ENCODE measurements at places on chromosomes 13 and 19.

DNA sequence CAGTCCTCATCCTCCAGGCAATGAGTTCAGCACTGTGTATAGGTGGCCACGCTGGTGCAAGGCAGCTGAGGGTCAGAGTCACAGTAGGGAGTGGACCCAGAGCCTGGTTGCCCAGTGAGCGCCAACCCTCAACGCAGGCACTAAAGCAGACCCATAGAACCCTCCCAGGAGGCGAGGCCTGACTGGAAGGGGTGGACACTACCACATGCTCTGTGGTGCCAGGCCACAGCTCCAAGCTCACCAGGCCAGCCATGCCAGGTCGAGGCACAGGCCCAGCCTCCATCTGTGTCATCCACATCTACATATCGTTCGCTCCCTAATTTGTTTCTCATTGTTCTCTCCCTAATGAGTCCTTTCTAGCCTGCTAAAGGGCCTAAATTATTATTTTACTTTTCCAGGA, 165.8 kb upstream of the GPR12 start:
- DNase-seq, result no peak

DNA sequence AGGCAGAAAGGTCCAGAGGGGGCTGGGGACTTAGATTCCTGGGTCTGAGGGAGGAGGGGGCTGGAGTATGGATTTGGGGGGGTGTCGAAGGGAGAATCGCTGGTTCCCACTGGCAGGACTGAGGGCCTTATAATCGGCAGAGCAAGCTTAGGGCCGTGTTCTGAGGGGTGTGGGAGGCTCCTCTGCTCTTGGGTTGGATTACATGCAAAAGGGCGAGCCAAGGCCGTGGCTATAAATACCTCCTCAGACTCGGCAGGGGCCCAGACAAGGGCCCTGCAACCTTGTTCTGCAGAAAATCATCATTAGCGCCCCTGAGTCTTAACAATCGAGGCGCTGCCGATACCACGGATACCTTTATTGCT, 707 bp upstream of the MAMSTR start:
- no peak for DNase-seq

DNA sequence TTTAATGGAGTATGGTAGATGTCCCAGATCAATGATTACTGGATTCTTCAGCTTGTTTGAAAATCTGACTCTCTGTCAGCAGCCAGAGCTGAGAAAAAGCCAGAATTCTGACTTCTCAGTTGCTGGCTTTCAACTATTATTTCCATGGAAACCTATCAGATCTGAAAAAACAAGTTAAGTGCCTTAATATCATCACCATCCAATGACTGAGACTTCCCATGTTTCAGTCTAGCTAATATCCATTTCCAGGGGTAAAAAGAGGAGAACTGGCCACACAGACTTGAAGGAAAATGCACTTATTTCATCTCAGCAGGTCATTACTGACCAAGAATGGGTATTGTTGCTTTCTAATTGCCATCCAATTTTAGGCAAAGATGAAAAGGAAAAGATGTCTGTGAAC, 75.2 kb downstream of the TNFSF11 start:
- DNase-seq, result no peak

DNA sequence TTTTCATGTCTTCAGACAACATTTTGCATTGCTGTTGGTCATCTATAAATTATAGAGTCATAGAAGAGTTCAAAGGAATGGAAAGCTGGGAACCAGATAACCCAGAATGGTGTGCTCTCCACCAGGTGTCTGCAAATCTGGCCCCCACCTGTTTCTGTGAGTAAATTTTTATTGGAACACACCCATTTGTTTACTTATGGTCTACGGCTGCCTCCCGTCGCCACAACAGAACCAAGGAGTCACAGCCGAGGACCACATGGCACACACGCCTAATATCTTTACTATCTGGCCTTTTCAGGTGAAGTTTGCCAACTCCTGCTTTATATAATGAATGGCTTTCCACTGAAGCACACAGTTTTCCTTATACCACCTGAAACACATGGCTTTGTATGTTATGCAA, 58.2 kb downstream of the EFNB2 start:
- no peak for DNase-seq

- DNase-seq, result no peak
These were observed 1246.5 kb downstream of the UQCRFS1 start for GRCh38 chr19:27966390-27966816.

GRCh38 chr13:62799931-62800436, 1384.3 kb upstream of the PCDH20 start:
- no peak for DNase-seq

DNA sequence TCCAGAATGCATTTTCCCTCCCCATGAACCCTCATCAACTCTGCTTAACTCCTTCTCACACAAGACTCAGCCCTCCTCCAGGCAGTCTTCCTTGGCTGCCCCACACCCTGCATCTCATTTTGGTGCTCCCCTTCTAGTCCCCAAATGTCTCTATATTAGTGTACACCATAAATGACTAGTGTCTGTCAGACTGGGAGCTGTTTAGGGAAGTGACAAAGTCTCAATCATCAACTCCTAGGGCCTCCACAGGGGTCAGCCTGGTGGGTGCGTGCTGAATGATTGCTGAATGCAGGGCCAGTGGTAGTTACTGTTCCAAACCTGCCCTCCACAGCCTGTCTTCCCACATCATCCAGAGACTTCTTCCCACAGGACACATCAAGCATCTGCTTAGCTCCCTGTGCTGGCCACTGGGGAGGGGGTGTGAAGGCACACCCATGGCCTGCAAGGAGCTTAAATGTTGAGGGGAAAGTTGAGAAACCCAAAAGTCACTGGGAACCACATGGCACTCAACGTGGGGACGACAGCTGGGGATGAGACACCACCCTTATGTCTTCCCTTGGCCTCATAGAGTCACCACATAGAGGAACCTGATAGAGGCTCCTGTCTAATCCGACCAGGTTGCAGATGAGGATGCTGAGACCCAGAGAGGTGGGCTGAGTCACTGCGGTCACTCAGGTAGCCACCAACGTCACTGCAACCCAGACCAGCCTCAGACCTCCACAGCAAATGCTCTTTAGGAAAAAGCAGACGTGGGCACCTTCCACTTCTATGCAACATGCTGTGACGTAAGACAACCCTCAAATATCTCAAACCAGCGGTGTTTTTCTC, 79.3 kb upstream of the TM9SF2 start:
- DNase-seq, result no peak

DNA sequence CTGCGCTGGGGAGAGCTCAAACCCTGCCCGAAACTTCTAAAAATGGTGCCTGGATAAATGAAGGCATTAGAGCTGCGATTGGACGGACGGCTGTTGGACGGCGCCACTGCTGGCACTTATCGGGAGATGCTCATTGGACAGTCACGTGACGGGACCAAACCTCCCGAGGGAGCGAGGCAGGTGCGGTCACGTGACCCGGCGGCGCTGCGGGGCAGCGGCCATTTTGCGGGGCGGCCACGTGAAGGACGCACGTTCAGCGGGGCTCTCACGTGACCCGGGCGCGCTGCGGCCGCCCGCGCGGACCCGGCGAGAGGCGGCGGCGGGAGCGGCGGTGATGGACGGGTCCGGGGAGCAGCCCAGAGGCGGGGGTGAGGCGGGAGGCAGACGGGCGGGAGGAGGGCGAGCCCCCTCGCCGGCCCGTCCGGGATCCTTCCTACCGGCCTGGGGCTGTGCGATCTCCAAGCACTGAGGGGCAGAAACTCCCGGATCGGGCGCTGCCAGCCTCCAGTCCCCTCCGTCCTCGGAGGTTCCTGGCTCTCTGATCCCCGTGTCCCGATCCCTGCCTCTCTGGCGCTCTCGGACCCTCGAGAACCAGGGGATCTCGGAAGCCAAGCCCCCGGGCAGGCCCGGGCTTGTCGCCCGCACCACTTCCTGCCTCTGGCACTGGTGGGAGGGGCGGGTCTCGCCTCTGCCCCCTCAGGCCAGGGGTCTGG, at the start of gene BAX:
BAX (plus strand) TSS at position 281 of the 713 bp plus-strand sequence; CDS start at position 335, 54 bp downstream.
- peak; percentile 97 for DNase-seq

DNA sequence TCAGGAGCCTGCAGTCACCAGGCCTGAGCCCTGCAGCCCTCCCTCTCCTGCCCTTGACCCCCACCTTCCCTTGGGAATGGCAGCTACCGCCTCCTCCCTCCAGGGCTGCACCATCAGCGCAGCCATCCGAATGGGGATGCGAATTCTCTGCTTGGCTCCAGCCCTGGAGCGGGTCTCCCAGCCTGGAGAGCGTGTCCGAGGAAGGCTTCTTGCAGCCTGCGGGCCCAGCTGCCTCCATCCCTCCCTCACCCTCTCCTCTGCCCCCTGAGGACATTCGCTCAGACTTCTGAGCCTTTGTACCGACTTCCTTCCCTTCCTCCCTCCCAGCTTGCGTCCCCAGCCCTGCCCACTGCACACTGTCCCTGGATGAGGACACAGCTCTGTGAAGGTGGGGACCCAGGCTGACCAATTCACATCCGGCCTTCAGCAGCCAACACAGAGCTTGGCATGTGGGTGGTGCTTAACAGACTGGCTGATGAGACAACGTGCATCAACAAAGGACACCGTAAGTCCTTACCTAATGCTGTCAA, 6.0 kb upstream of the NKPD1 start:
- no peak for DNase-seq

DNA sequence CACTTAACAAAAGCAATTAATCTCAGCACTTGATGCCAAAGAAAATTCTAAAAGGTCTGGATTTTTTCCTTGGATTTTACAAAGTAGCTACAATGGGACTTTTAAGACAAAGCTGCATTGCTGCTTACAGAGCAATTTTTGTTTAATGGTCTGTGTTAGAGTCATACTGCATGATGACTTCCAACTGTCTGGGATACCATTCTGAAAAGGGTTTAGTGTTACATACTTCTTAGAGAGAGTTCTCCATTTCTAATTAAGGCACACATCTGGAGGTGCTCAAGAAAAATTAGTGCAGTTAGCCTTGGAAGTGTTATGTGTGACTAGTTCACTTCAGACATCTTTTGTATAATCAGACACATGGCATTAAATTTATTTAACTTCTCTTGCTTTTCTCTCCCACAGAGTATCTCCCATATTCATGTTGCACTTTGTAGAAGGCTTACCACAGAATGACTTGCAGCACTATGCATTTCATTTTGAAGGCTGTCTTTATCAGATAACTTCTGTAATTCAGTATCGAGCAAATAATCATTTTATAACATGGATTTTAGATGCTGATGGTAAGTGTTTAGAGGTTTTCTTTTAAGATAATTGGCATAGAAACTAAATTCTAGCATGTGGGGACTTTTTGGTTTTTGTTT, 35.1 kb downstream of the USPL1 start:
- DNase-seq, result no peak

DNA sequence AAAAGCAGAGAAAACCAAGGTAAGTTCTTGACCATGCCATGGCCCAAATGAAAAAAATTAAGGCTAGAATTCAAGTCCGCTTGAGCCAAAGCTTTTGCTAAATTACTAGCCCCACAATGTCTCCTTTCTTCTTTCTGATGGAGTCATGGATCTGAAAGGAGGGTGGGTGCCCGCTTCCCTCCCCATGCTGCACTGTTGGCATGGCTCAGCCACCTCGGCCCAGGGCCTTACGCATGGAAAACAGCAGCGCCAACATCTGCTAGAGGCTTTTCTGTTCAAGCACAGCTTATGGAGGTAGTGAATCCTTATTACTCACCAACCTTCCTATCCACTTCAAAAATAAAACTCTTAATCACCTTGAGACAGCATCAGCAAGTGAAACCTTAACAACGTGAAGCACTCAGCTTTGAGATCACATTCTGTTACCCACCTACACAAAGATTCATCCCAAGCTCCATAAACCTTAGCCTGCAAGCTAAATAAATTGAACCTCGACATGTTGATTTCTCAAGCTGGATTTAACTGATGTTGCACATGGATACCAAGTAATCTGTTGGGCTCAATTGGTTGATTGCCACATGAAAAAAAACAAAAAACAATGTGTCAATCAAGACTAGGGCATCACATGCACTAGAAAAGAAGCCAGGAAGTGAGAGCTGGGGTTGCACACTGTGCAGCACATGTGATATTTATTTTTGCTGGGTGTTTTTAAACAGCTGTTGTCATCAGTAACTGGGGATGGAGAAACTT, 43.4 kb downstream of the TPT1 start:
- no peak for DNase-seq

DNA sequence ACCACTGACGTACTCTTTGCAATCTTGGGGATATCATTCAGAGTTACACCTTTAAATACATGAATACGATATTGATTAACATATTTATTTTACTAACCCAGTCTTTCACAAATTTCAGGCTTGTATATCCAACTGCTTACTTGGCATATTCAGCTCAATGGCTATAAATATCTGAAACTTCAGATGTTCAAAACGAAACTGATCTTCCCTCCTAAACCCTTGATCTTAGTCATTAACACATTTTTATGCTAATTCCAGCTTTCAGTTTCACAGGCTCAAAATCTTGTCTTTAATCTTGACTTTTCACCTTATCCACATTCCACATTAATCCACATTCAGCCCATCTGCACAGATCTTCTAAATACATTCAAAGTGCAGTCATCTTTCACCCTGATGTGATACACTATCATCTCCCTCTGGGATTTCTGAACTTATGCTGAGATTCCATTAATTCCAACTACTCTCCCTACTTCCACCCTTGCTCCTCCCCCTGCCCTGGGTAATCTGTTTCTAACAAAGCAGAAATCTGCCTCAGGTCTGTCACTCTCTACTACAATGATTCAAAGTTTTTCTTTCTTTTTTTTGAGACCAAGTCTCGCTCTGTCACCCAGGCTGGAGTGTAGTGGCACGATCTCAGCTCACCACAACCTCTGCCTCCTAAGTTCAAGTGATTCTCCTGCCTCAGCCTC, 387.2 kb downstream of the GPC5 start:
- no peak for DNase-seq

GRCh38 chr13:41345914-41346589, 35.0 kb downstream of the NAA16 start:
- no peak for DNase-seq

DNA sequence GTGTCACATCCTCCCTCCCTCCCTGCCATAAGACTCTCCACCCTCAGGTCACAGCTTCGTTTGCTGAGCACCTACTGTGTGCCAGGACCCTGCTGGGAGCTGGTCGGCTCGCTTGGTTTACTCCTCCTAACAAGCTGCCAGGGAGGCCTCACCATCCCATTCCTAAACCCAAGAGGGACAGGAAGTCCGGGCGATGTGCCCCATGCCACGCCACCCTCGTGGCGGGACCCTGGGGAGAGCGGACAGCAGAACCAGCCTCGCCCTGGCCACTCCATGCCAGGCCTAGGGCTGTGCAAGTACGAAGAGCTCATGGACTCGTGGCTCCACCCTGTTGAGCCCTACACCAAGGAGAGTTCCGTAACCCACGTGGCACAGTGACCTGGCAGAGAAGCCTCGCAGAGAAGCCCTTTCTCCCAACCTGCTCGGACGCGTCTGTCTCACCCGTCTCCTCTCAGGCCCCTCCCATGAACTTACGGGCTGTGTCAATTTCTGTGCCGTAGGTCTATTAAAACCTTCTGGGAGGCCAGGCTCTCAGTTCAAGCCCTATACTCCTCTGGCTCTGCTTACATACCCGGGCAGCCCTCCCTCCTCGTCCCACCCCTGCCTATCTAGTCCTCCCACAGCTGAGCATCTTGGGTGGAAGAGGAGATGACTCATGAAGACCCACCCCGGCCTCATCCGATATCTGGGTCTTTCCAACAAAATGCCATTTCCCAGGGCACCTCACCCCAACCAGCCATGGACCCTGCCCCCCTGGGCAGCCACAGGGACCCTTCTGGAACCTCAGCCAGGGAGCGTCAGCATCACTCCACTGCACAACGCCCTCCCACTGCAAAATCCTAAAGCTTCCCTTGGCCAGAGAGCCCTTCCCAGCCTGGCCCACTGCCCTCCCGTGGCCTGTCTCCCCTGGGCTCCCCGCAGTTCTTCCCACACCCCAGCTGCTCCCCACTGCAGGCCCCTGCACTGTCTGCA, 2.6 kb downstream of the UBXN6 start:
- no peak for DNase-seq

All from NCI-H1436 treated with DMSO at 0.1 percent for 48 hours (cell line).